ENCODE measurements at places on chromosomes 5 and 9.
A peak's percentile ranks its signal among the peaks of the same experiment; 100 is the strongest.

GRCh38 chr5:137035480-137035878, 463.6 kb downstream of the SPOCK1 start:
- no peak for DNase-seq

DNA sequence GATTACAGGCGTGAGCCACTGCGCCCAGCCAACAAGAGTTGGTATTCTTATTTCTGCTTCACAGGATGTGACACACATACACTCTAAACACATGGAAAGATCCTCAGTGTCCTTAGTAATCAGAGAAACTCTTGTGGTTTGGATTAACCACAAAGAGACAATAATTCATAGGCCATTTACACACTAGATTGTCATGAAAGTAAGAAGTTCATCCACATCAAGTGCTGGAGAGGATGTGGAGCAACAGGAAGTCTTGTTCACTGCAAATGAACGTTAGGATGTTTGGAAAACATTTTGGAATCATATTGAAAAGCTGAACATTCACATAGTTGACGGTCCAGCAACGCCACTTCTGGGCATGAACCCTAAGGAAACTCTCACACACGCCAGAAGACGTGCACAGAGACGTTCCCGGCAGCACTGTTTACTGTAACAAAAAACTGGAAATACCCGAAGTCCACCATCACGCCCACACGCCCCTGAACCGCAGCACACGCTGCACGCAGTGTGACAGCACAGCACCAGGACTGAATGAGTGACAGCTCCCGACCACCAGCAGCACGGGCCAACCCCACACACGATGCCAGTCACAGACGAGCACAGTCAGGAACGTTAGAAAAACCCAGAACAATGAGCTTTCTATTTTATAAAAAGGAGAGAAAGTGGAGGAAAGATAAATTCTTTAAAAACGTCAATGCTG, 87.6 kb downstream of the COL23A1 start:
- no peak for DNase-seq

- DNase-seq, result no peak
Measured at GRCh38 chr9:123211081-123211480, 57.3 kb downstream of the STRBP start.

- no peak for DNase-seq
Measured at GRCh38 chr5:159929176-159929575, 12.9 kb downstream of the ADRA1B start.

DNA sequence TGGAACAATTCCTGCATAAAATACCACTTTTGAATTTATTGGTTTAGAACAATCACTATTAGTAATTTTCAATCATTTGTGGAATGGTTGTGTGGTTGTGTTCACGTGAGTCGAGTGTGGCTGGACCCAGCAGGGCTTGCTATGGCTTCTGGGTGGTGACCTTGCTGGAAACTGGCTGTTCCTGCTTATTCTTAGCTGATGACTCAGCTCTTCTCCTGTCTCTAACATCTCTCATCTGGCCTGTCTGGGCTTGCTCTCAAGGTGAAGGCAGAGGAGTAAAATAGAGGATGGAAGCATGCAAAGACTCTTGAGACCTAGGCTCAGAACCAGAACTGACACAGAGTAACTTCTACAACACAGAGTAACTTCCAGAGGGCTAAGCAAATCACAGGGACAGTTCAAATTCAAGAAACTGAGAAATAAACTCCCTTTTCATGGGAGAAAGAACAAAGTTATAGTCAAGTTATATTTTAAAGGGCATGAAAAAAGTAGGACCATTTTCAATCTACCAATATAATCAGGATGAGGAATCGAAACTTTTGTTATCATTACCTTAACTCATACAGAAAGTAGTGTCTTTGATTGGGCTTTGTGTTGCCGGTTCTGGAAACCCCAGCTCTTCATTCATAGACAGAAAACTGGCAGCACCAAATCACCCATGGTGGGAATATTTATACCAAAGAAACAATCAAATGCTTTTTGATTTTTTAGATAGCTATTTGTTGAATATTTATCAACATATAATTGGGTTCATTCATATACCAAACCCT, 665.1 kb downstream of the CDH18 start:
- no peak for DNase-seq

- peak; percentile 23 for DNase-seq
Measured at GRCh38 chr9:26856413-26857032, 36.1 kb downstream of the CAAP1 start.

DNA sequence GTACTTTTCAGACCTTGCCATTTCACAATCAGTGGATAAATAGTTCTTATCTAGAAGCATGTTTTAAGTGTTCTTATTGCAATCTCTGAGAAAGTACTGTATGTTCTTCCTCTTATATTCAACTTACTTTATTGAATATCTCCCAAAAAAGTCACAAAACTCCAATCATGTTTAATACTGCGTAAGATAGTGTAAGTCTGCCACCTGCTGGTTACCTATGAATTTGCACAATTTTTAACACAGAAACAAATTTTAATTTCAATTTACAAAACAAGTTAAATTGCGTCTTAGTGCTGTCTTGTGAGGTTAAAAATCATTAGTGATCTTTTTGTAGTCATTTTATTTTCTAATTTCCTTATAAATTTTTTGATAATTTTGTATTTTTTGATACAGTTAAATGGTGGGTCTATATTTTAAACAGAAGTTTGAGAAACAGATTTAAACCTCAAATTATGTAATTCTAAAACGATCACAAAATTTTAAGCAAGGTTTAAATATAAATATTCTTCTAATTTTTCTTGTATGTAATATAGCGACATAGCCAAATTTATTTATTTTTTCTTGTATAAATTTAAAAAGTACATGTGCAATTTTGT, 115.8 kb downstream of the EMB start:
- peak; percentile 3 for DNase-seq

- no peak for DNase-seq
Measured at GRCh38 chr9:90578126-90578815, 64.4 kb downstream of the DIRAS2 start.

DNA sequence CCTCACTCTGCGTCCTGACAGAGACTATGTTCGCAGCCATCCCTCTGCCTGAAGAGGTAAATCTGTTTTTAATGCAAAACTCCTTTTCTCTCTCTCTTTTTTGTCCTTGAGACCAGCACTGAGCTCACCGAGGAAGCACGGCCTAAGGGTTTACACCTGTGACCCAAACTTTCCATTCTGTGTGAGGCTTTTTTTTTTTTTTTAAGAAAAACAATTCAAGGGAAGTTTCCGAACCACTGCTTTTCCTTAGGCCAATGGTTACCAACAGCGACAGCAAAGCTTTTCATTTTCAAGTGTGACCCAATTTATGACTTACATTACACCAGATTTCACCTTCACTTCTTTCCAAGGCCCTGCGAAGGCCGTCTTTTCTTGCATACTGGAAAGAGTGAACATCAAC, 205.9 kb downstream of the EFNA5 start:
- no peak for DNase-seq

- peak; percentile 32 for DNase-seq
Measured at GRCh38 chr9:121059998-121060636, 10.0 kb upstream of the C5 start.

DNA sequence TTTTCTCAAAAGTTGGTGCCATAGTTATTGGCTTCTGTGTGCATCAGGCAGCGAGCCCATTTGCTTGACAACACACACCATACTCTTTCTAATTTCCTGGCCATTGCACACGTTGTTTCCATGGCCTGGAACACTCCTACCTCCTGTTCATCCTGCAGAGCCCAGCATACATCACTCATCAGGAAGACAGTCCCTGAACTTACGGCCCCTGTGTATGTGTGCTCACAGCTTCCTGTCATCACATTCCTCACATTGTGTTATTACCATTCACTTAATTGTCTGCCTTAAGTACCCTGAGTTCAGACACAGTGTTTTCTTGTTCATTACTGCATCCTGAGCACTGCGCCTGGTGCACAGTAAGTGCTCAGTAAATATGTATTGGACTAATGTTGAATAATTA, 355.9 kb downstream of the PRELID2 start:
- no peak for DNase-seq

DNA sequence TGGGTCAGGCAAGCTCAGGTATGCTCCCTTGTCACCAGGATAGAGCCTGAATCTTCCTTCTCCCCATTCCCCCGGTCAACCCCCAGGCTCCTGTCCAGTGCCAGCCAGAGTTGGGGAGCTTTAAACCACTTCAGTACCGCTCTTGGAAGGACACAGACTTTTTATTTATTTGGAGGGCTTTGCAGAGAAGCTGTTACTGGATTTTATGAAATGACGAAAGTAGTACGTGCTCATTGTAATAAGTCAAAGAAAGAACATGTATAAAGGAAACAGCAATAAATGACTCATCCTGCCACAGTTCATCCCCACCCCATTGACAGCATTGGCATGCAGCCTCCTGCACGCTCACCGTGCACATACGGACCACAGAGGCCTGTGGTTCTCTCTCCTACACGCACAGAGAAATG, 230.3 kb downstream of the AUH start:
- no peak for DNase-seq

DNA sequence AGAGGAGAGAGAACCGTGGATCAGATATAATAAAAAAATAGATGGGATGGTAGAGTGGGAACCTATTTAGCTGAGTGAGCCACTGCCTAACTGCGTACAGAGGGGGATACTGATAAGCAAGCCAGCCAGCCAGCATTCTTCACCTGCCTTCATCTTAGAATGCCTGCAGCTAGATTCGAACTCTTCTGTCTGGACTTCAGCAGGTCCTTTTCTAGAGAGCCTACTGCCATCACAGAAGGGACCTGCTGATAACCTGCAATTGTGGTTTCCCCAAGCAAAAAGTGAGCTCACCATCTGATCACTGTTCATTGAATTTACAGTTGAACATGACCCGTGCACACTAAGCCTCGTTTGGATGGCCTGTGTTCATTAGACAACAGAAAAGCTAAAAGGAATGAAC, 109.4 kb downstream of the CDC42SE2 start:
- no peak for DNase-seq

DNA sequence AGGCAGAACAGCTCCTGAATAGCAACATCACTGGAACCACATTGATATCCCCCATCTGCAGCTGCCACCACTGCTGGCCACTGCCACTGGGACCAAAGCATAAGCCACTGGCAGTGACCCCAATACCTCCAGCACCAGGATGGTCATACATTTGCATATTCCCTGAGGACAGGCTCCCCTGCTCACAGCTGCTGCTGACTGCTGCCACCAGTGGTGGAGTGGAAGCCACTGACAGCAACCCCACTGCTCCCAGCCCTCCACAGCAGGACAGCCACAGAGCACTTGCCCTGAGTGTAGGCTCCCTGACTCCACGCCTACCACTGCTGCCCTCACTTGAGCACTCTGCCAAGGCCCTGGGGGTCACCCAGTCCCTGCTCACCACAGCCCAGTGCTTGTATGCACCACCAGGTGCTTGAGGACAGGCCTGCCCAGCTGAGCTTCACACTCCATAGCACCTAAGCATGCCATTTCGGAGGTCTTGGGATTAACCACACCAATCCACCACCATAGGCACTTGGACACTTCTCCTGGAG, 327.4 kb upstream of the RPS23 start:
- DNase-seq, result no peak

DNA sequence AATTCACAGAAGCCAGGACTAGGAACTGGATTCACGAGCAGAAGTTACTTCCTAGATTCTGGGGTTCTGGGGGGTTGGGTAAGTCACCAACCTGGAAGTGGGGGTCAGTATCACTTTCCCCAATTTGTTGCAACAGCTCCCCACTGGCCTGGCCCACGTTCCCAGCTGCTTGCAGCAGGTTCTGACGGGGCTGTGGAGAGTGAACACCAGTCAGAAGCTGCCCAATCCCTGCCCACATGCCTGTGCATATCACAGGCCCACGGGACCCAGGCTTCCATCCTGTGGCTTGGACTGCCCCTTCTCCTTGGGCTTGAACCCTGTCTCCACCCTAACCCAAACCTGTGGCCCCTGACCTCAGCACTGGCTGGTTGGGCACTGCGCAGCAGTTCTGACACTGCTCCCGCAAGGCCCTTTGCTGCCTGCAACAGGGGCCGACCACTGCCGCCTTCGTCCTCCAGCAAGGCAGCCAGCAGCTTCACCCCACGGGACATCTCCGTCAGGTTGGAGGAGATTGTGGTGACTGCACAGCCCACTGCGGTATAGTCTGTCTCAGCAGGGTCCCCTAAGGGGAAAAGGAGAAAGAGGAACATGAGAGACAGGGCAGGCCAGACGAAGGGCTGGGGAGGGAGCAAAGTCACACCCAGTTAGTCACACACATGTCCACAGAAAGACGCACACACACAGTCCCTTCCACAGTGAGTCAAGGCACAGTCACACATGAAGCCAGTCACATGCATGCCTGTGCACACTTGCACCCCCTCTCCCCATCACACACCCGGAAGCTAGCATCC, 13.1 kb downstream of the TLN1 start:
- no peak for DNase-seq

DNA sequence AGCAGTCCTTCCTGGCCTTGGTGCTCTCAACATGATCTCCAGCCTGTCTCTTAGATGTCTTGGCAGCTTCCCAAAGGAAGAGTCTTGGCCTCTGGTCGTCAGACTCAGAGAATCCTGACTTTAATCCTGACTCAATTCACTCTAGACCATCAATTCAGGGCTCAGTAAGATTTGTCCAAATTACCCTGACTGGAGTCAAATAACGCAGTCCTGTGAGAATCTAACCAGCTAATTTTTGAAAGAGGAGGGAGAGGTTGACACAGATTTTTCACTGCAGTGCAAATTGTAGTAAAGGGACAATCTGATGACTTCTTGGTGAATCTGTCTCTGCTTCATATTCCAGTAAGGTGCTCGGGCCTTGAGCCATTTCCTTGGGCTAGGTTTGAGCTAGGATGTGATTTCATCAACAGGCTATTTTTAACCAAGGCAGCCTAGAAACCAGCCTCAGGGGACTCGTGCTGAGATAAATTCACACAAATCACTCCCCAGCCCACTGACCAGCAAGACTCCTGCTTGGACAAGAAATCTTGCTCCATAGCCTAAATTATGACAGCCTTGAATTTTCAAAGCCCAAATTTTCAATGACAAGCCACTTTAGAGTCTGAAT, 257.4 kb downstream of the ENC1 start:
- DNase-seq, result no peak

All from neural crest cell (in vitro differentiated cells).